Spinal cord (tissue), 10 donors: ENCODE measurements at places on chromosomes 5 and 9.

GRCh38 chr5:100803397-100803796 lies 99.7 kb downstream of the ST8SIA4 start:
- peak; percentile 52 for DNase-seq

- DNase-seq: no peak
Observed at GRCh38 chr5:88470745-88471144, 202.1 kb upstream of the TMEM161B start.

GRCh38 chr5:74127381-74128320 lies 501.7 kb downstream of the ARHGEF28 start:
- DNase-seq: no peak

GRCh38 chr9:123033352-123033751 lies at the start of gene GPR21:
TSS of gene GPR21 (plus strand) at chr9:123033667. CDS start at chr9:123034567, 900 bp downstream.
- DNase-seq: peak; percentile 44

GRCh38 chr5:36667824-36668223 lies 61.4 kb downstream of the SLC1A3 start:
- DNase-seq: no peak

- no peak for DNase-seq
Observed at GRCh38 chr5:118366429-118366828, 621.9 kb downstream of the DTWD2 start.

GRCh38 chr5:33332804-33333203 lies 108.0 kb upstream of the TARS1 start:
- no peak for DNase-seq

GRCh38 chr5:65203746-65204145 lies 278.0 kb downstream of the ADAMTS6 start:
- no peak for DNase-seq

- no peak for DNase-seq
Observed at GRCh38 chr5:160108124-160108523, 11.1 kb downstream of the PWWP2A start.

DNA sequence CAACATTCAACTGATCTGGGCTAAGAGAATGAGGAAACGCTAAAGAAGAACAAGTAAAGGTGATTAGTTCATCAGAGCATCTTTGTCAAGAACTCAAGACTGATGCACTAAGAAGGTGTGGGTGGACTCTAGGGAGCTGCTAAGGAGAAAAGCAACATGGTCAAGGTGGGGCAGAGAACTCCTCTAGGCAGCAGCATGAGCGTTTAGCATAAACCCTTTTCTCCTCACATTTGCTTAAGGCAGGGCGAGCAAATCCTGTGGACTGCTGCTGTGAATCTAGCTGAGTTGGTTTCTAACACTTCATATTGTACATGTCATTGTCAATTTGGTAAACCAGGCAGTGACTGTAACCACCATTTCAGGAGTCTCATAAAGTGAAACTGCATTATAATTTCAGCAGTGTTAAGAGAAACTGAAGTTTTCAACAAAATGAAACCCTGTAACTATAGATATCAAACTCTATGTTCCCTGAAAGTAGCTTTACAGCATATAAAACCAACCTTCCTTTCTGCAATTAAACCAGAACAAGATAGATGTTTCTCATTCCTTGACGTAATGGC lies 45.9 kb upstream of the MAN2A1 start:
- no peak for DNase-seq

- no peak for DNase-seq
Observed at GRCh38 chr5:68519143-68519542, 303.6 kb downstream of the PIK3R1 start.

DNA sequence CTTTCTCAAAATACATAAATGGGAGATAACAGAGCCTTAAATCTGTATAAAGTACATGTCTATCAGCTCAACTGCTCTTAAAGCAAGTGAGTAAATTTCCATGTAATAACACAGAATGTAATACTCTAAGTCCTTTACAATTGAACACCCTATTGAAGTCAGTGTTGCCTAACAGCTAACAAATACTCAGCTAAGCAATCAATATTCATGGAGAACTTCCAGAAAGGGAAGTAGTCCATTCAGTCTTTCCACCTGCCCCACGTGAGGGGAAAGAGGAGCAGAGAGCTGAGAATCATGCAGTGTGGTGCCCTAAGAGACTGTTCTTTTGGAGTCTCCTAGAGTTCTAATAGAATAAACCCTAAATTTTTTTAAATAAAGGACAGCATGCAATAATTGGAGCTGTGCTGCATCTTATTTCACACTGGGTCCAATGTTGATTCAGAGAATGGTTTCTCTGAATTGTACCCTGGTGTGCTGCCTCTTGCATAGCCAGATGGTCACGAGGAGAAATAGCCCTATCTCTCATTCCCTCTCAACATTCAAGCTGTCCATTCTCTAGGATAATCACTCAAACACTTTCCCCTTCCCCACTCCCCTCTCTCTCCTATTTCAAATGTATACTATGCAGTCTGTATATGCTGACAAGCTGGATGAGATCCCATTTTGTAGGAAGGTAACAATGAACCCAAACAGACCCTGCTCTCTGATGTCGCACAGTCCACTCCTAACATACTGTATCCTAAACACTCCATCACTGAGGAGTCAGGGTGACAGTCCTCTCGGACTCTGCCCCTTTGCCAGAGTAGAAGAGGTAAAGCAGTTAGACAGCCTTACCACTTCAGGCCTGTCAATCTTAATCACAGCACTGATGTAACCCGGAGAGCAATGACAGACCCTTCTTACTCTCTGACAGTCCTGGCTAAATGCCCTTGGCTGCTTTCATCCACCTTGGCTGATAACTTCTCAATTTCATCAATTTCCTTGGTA lies 134.8 kb downstream of the EPB41L4A start:
- peak; percentile 61 for DNase-seq

- DNase-seq: no peak
Observed at GRCh38 chr5:71922584-71923106, 184.6 kb upstream of the MAP1B start.

DNA sequence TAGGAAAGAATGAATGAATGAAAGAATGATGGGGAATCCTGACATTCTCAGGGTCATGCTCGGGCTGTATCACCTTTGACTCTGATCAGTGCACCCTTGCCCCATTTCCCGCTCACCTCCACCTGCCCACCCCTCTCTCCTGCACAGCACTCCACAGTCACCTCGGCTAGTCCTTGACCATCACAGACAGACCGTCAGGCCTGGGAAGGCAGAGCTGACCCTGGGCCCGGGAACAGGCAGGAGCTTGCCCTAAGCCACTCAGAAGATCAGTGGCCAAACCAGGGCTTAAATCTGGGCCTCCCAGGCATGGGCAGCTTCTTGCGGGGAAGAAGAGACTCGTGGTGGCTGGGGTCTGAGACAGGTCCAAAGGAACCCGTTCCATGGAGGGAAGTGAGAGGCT lies 3.6 kb downstream of the ST6GALNAC6 start:
- DNase-seq: no peak

- DNase-seq: no peak
Observed at GRCh38 chr5:87354496-87354895, 58.2 kb downstream of the CCNH start.

- no peak for DNase-seq
Observed at GRCh38 chr5:69152731-69153130, 14.2 kb upstream of the CCNB1 start.
